ENCODE measurements at places on chromosomes 7 and 10.

DNA sequence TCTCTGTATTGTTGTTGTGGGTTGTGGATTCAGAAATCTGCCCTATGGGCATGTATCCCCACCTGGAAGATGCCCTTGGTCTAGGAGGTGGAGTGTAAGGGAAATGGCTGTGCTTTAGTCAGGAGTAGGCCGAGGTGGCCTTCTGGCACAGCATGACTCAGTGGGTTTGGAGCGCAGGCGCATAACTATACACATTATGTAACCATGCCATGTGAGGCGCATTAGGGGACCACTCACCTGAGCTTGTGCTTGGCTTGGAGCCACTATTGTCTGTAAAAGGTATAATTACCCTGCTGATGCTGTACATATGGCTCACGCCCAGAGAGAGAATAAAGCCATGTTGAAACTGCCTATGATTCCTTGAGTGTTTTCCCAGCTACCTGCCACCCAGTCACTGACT, 20.6 kb upstream of the ADAMTS14 start:
- DNase-seq = no peak

GRCh38 chr10:6769704-6770417, 189.8 kb upstream of the PRKCQ start:
- DNase-seq = no peak

DNA sequence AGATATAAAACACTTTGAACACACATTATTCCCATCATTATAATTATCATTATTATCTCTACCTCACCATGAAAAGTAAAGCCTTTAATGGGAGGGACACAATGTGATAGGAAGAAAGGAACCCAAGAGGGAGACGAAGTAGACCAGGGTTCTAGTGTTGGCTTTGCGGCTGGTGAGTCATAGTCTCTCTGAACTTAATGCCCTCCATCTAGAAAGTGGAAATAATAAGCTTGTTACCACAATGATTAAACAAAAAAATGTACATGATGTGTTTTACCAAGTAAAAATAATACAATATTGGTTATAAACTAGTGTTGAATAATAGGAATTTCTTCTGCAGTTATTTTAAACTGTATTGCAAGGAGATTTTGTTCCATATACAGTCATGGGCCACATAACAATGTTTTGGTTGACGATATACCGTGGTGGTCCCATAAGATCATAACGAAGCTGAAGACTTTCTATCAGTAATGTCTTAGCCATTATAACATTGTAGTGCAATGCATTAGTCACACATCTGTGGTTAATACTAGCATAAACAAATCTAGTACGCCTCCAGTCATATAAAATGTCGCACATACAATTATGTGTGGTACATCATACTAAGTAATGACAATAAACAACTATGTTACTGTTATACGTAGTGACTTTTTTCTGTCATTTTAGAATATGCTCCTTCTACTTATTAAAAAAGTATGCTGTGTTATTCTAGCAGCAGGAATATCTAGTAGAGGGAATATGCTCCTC, 450.6 kb upstream of the SORCS1 start:
- DNase-seq = no peak

GRCh38 chr7:30157204-30157603, 22.4 kb downstream of the MTURN start:
- DNase-seq = no peak

GRCh38 chr7:141722529-141722928, 14.4 kb downstream of the WEE2 start:
- no peak for DNase-seq

DNA sequence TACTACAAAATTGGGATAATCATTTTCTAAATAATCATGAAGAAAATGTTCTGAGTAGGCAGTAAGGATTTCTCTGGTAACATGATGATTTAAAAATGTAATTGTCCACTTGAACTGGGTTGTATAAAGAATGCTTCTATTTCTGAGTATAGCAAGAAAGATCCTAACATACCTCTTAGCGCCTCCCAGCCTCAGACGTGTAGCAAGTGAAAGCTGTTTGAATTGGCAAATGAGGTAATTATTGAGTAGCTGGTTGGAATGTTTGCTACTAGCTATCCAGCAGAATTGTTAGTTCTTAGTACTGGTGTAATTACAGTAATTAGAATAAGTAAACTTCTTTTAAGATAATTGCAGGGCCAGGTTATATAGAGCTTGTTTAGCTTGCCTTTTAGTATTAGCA, 47.9 kb downstream of the SEPTIN7 start:
- DNase-seq = no peak

GRCh38 chr7:155361947-155362346, 64.3 kb downstream of the INSIG1 start:
- DNase-seq = no peak

DNA sequence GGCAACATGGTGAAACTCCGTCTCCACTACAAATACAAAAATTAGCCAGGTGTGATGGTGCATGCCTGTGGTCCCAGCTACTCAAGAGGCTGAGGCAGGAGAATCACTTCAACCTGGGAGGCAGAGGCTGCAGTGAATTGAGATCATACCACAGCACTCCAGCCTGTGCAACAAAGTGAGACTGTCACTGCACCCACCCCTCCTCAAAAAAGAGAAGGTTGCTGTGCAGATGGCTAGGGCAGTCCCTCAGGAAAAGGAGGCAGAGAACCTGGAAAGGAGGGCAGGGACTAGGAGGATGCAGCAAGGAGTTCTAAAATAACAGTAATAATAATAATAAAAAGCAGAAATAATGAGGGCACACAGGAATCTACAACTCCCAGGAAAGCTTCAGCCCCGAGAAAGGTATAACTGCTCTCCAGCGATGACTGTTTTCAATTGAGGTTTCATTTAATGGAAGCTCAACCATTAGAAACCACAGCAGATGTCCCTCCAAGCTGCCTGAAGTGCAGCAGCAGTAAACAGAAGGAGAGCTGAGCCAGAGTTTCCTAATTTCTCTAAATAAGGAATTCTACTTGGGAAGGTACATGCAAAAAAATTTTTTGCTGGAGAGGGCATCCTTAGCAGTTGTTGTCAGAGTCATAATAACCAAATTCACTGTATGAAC, 326.5 kb downstream of the GATA3 start:
- no peak for DNase-seq

GRCh38 chr7:111982133-111982532, 224.1 kb downstream of the DOCK4 start:
- DNase-seq = no peak

GRCh38 chr7:151404216-151405011, 5.4 kb downstream of the WDR86 start:
- no peak for DNase-seq

GRCh38 chr10:2005546-2005945, 268.2 kb upstream of the ADARB2 start:
- no peak for DNase-seq

GRCh38 chr7:151599401-151600227, 79.9 kb upstream of the RHEB start:
- DNase-seq = no peak

DNA sequence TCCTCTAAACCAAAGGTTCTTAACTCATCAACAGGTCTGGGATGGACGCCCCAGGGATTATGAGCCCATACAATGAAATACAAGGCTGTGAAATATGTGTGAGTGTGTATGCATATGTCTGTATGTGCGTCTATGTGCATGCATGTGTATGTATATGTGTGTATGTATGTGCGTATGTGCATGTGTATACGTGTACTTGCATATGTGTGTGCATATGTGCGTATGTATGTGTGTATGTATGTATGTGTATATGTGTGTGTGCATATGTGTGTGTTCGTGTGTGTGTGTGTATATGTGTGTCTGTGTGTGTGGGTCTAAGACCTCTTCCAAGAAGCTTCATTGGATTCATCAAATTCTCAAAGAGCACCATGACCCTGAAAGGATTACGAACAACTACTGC, 112.3 kb downstream of the SFMBT2 start:
- DNase-seq = no peak

GRCh38 chr10:20954519-20954918, 57.4 kb upstream of the NEBL start:
- DNase-seq = no peak

- no peak for DNase-seq
Observed at GRCh38 chr10:43627942-43628341, 20.7 kb downstream of the ZNF32 start.

- no peak for DNase-seq
Observed at GRCh38 chr10:71948496-71949067, 15.6 kb upstream of the CHST3 start.

DNA sequence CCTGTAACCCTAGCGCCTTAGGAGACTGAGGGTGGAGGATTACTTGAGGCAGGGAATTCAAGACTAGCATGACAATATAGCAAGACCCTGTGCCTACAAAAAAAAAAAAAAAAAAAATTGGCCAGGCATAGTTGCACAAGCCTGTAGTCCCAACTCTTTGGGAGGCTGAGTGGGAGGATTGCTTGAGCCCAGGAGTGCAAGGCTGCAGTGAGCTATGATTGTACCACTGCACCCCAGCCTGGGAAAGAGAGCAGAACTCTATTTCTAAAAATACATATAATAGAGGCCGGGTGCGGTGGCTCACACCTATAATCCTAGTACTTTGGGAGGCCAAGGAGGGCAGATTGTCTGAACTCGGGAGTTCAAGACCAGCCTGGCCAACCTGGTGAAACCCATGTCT, 10.2 kb upstream of the SORBS1 start:
- DNase-seq = no peak

DNA sequence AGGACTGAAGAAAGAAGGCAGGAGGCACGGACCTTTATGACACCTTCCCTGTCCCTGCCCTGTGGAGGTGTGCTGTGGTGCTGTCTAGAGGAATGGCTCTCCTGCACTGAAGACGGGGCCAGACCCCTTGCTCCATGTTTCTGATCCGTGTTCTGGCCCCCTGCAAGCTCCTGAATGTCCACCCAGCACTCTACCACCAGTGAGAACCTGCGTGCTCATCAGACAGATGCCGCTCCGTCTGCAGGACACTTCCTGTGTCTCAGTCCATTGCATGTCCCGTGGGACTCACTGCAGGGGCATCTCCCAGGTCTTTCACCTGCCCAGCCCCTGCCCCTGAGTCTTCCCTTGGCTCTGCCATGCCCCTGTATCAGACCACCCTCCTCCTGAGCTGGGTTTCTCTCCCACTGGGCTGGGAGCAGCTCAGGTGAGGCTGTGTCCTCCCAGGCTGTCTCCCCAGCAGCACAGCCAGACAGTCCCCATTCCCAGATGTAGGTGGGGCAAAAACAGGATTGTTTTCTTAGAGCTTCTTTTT, 278.3 kb upstream of the ZNF32 start:
- DNase-seq = no peak

DNA sequence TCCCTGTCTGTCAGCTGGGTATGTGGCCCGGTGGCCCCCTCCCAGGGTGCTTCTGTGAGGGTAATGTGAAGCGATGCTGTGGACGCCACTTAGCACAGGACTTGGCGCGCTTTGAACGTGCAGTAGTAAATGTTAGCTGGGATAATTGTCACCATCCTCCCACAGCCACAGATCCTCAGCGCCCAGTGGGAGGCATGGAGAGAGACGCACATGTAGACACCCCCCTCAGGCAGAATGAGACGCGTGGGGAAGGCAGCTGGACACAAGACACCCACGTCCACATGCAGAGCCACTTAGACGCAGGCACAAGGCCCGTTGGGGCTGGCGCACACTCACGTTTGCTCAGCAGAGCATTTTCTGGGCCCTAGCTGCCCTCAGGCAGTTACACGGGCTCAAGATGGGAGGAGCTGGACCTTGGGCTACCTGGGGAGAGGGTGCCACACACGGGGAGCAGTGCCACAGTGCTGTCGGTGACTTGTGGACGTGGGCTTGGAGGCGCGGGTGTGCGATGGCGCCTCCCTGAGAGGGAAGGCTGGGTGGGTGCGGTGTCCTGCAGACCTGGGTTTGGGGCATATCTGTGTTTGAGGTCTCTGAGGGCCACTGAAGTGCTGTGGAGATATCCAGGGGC, 26.4 kb downstream of the ADCYAP1R1 start:
- no peak for DNase-seq

DNA sequence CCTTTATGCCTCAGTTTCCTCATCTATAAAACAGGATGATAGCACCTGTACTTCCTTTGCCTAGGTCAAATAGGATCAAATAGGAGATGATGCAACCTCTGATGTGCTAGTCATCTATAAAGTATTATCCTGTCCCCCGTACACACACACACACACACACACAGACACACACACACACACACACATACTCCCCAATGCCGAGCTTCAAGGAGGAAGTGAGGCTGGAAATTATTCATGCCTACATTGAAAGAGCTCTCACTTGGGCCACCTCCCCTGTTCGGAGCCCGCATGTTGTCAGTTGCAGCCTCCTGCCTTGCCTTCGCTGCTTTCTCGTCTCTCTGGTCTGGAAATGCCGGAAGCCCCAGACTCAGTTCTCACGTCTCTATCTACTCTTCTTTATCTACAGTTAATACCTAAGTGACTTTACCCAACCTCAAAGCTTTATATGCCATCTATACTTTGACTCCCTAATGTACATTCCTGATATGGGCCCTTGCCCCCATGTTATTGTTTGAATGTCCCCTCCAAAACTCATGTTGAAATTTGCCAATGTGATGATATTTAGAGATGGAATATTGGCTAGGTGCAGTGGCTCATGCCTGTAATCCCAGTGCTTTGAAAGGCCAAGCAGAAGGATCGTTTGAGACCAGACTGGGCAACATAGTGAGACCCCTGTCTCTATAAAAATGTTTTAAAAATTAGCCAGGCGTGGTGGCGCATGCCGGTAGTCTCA, 6.9 kb upstream of the UBE2H start:
- no peak for DNase-seq

DNA sequence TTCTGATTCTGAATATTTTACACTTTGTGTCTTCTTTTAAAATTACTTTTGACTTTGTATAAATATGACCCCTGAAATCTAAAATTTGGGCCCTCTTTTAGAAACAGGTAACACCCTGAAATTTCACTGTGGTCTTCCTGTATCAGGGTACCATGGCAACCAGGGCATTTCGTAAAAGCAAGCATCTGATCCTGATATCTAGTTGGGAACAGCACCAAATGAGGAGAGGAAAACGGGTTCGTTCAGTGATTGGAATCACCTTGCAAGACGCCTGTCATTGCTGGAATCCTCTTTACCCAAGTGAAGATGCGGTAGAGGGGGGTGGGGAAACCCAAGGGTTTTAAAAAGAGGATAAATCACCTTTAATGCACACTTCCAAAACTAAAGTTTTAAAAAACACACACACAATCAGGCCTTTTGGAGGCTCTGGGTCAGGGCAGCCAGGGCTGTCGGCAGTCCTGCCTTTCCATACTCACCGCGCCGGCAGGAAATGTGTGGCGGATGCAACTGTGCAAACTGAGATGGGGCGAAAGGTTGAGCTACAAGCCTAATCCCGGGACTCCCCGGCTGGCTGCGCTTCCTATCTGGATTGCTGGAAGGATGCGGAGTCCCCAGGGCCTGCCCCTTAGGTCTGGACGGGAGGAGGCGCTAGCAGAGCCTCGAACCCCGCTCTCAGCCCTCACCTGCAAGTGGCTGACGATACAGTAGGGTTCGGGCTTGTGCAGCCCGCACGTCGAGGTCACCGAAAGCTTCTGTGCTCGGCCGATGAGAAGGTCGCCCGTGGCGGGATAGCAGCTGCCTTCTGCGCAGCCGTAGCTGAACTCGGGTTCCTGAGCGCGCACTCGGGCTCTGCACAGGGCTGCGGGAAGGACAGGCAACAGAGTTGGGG, 1.8 kb downstream of the LAMB1 start:
- no peak for DNase-seq

- DNase-seq = no peak
Observed at GRCh38 chr7:80183351-80183750, 48.7 kb downstream of the GNAI1 start.

- DNase-seq = no peak
Observed at GRCh38 chr10:71739358-71739900, 19.9 kb upstream of the C10orf105 start.
